MCF 10A (cell line): ENCODE measurements at places on chromosomes 12 and 14.

DNA sequence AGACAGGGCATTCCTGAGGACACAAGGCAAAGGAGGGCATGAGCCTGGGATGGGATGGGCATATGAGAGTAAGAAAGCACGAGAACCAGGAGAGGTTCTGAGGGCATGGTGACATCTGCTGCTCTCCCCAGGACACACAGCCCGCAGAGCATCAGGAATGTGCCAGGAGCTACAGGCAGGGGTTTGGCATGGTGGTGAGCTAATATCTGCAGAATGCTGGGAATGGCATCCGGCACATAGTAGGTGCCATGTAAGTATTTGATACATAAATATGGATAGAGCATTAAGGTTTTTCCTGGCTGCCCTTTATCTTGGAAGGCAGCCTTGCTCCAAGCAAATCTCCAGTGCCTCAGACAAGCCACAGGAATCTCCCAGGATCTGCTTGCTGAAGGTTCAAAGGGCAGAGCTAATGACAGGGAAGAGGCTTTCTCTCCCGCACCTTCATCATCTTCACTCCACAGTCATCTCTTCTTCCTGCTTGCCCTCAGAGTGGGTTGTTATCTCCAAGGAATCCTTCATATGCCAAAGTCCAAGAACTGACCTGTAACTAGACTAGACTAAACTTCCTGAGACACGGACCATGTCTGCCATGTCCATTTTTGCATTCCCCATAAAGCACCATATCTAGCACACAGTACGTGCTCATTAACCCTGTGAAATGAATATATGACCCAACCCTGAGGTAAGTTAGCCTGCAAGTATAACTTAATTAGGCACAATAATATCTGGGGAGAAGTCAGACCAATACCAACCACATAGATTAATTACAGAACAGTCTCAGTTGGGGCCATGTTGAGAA is 62.0 kb upstream of the SCN8A start:
- no peak for DNase-seq

DNA sequence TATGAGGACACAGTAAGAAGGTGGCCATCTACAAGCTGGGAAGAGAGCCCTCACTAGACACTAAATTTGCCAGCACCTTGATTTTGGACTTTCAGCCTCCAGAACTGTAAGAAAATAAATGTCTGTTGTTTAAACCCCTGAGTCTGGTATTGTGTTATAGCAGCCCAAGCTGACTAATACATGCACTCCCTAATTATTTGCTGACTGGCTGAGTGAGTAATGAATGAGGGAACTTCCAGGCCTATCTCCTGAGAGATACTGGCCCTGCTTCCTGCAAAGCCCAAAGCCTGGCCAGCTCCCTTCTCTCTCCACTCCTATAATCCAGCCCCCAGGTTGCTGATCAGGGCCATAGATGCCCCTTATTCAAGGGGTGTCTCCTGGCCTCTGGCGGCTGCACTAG is 120.0 kb upstream of the NOS1 start:
- DNase-seq: no peak

GRCh38 chr12:68158432-68158831 is 1.1 kb downstream of the IFNG start:
- peak; percentile 60 for DNase-seq

DNA sequence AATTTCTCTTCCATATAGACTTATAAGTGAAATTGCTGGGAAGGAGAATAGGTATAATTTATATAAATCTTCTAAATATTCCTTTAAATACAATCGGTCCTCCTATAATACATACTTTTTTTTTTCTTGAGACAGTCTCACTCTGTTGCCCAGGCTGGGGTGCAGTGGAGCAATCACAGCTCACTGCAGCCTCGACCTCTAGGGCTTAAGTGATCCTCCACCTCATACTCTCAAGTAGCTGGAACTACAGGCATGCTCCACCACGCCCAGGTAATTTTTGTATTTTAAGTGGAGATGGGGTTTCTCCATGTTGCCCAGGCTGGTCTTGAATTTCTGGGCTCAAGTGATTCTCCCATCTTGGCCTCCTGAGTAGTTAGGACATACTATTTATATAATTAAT is 29.7 kb upstream of the NPFF start:
- no peak for DNase-seq

- DNase-seq: no peak
Observed at GRCh38 chr12:95088379-95088778, 15.0 kb upstream of the NR2C1 start.

DNA sequence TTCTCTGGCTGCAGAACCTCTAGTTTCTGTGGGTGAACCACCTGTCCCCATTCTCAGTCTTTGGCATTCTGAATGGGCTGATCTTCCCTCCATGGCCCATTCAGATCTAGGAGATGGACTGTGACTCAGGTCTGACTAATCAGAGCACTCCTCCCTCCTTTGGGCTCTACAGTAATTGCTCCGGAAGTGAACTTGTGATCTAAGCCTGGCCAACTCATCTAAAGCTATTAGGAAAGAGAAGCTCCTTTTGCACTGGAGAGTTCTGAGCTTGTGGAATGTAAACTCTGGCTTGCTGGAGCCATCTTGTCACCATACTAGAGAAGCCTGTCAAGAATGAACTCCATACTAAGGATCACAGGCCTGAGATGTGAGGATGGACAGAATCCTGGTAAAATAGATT is 168.2 kb downstream of the SUDS3 start:
- peak; percentile 89 for DNase-seq

- DNase-seq: no peak
Observed at GRCh38 chr14:74893614-74894091, 11.9 kb downstream of the DLST start.

- DNase-seq: no peak
Observed at GRCh38 chr14:58565832-58566231, 71.9 kb upstream of the DACT1 start.

GRCh38 chr12:64780531-64781279 is 21.5 kb upstream of the GNS start:
- DNase-seq: peak; percentile 57

DNA sequence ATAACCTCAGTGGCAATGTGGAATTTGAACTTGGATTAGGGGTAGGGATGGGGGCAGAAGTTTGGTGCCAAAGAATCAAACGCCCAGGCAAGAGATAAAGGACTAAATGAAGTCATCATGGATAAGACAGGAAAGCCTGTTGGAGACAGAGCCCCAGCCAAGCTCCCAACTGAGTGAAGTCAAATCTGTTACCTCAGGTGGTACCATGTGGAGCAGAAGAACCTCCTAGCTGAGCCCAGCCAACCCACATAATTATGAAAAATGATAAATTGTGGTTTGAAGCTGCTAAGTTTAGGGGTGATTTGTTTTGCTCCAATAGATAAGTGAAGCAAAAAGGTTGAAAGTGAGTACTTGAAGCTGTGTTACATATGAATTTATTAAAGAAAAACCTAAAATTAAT is 66.1 kb downstream of the SMOC1 start:
- no peak for DNase-seq

DNA sequence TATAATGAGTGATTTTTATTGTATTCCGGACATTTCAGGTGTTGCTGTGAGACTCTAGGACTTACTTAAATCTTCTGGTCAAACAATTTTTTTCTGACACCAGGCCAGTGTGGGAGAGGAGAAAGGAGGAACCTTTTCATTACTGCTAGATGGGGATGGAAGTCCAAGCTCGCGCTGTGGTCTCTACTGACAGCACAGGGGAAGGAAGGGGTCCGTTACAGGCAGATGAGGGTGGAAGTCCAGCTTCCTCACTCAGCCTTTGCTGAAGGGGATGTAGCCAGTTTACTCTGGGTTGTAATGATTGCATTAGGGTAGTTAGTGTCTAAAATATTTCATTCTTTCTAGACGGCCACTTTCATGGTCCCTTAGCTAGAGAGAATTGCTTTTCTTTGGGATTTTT is 26.3 kb upstream of the ST8SIA1 start:
- no peak for DNase-seq

GRCh38 chr12:103469719-103470118 is 26.0 kb downstream of the C12orf42 start:
- DNase-seq: no peak

- DNase-seq: no peak
Observed at GRCh38 chr12:66337381-66338010, 35.2 kb downstream of the HELB start.

- no peak for DNase-seq
Observed at GRCh38 chr12:79266343-79267144, 402.0 kb downstream of the SYT1 start.

GRCh38 chr14:54772451-54772881 is 130.2 kb downstream of the GCH1 start:
- DNase-seq: peak; percentile 13

DNA sequence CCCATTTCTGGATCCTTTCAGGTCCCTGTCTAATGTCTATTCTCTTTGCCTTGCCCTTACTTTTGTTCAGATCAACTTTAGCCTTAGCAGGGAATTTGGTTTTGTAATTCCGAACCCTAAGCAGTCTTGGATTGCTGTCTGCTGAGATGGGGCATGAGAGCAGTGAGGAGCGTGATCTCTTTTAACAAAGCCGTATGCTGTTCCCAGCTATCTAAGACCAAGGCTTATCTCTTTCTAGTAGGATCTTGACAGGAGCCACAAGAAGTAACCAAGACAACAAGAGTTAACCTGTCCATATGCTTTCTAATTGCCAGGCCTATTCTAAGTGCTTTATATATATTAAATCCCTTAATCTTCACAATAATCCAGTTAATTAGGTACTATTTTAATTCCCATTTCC is 4.5 kb upstream of the DHRS7 start:
- DNase-seq: no peak

- no peak for DNase-seq
Observed at GRCh38 chr12:3743803-3744202, 9.1 kb downstream of the CRACR2A start.

DNA sequence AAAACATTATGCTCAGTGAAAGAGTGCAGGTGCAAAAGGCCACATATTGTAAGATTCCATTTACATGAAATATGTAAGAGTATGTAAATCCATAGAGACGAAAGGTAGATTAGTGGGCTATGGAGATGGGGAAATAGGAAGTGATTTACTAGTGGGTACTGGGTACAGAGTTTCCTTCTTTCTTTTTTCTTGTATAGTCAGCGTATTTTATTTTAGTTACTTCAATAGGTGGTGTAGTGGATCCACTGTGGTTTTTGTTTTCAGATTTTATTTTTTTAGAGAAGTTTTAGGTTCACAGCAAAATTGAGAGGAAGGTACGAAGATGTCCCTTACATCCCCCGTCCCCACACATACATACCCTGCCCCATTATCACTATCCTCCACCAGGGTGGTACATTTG is 6.1 kb upstream of the CIT start:
- DNase-seq: no peak

DNA sequence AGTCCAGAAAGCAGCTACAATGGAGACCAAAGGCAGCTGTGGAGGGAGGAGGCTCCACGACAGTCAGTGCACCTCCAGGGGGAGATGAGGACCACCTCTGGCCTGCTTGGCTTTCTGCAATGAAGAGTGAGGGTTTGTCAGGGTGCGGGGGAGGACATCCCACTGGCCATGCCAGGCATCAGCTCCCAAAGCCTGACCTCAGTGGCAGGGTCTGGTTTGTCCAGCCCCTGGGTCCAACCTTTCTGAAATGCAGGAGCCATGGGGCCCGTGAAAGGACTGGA is 35.2 kb downstream of the SLC6A12 start:
- DNase-seq: no peak

DNA sequence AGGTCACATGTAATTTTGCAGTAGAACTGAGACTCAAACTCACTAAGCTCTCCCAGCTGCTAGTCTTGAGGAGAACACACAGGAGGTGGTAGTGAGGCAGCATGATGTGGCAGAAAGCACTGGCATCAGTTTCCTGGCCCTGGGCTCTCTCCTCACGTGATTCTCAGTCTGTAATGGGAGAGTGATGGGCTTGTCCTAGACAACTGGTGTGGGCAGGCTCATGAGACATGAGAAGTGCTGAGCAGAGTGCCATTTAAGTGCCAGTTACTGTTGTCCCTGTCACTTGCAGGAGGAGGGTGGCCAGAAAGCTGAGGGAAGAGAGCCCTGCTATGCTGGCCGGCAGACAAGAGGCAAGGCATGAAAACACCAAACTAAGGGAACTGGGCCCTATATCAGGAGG is 48.5 kb upstream of the OVCH1 start:
- DNase-seq: no peak

GRCh38 chr14:40367717-40368116 is 935.5 kb upstream of the FBXO33 start:
- DNase-seq: no peak

DNA sequence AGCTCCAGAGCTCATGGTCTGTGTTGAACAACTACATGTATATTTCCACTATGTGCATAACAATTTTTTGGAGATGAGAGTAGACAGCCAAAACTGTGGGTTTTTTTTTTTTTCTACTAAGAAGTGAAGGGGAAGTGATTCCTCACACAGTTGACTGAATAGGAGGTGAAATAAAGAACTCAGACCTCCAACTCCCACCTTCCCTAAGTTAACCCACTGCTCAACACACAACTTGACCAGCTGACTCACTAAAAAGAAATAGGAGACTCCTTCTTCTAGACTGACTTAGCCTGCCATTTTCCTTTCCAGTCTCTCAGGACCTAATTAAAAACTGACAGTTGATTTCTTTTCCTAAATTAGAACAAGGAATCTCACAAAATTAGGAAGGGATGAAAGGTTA is 1.7 kb downstream of the M6PR start:
- no peak for DNase-seq

DNA sequence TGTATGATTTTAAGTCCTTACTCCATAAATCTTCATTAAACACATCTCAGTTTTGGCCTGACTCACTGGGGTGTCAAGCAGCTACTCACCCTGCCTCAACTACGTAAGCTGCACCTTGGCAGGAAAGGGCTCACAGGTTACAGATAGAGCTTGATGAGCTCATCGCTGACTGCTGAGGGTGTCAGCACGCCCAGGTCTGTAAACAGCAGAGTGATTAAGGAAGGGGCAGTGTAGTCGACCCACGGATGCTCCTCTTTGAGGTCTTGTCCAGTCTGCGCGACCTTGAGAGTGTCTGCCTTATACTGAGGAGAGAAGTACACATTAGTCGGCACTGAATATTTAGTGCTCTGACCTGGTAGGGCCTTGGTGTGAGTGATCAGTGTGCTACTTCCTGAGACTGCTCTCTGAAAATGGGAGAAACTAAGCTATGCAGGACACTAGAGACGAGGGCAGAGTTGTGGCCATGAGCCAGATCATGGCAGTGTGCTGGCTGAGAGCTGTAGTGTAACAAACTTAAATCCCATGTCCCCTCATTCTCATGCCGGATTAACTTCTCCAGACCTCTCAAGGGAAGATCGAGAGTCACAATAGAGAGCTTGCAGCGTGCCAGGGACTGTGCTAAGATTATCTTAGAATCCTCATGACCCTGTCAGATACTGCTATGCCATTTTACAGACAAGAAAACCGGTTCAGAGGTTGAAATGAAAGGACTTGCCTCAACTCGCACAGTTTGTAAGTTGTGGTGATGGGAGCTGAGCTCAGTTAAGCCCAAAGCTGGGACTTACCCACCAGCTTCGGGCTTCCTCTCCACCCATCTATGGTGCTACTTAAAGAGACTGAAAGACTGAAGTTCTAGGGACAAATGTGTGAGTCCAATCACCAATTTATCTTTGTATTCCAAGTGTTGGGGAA is 11.6 kb downstream of the EIF2B1 start:
- DNase-seq: no peak

- peak; percentile 17 for DNase-seq
Observed at GRCh38 chr12:67651132-67651695, 2.7 kb downstream of the DYRK2 start.
